Activated CD4-positive, CD25-positive, alpha-beta regulatory T cell (primary cell): ENCODE measurements at places on chromosomes 1 and 21.

DNA sequence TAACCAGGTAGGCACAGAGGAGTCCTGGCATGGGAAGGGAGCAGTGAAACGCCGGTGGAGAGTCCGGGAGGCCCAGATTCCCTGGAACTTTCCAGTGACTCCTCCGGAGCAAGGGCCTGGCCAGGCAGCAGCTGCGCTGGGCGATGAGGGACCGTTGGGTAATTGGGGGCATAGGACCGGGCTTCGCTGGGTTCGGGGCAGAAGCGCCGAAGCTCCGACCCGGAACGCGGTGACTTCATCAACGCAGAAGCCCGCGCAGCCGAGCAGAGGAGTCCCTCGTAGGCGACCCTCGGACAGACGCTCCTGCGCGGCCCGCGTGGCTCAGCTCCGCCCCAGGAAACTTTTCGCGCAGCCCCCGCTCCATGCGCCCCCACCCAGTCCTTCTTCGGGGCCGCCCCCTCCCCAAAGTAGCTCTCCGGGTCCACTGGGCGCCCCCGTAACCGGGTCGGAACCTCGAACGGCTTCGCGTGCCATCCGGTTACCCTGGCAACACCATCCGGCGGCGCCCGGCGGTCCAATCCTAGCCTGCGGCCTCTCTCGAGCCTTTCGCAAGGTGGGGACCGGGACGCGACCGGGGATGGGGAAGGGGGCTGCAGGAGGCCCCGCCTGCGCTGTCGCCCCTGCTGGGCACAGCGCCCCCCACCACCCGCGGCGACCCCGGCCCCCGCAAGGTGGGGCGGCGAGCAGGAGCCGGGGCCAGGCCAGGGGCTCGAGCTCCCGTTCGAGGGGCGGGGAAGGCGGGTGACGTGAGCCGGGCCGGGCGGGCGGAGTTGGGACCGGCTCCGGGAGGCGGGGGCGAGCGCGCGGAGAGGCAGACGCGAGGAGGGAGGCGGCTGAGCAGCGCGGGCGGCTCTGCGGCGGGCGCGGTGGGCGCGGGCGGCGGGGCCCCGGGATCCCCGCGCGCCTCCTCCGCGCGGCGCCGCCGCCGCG lies at the start of gene AJAP1:
Gene AJAP1 (plus strand): TSS at position 814 of the 930 bp plus-strand sequence. CDS start 817 bp downstream, outside the sequence.
- no peak for DNase-seq

- peak; percentile 78 for DNase-seq
Observed at GRCh38 chr1:159077120-159077961, 775 bp upstream of the AIM2 start.

DNA sequence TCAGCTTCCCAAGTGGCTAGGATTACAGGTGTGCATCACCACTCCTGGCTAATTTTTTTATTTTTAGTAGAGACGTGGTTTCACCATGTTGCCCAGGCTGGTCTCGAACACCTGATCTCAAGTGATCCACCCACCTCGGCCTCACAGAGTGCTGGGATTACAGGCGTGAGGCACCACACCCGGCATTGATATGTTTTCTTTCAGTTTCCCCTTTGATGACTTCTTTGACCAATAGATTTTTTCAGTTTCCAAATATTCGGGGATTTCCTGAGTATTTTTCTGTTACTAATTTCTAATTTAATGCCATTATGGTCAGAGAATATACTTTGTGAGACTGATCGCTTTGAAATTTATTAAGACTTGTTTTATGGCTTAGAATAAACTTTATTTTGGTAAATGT lies 406.1 kb downstream of the RYR2 start:
- no peak for DNase-seq

DNA sequence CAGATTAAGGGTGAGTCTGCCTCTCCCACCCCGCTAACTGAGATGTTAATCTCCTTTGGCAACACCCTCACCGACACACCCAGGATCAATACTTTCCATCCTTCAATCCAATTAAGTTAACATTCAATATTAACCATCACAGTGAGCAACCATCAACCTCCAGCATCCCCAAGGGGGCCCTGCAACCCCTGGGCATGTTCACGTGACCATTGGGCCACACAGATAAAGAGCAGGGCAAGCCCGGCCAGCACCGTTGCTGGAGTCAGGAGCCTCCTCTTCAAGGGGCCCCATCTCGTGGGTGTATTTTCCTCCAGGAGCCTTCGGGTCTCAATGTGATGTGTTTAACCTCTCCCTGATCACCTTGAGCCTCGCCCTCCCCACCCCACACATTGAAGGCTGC lies 8.0 kb upstream of the GPR157 start:
- no peak for DNase-seq
